Fibroblast of skin of left biceps (primary cell): ENCODE measurements at places on chromosomes 2 and 18.

DNA sequence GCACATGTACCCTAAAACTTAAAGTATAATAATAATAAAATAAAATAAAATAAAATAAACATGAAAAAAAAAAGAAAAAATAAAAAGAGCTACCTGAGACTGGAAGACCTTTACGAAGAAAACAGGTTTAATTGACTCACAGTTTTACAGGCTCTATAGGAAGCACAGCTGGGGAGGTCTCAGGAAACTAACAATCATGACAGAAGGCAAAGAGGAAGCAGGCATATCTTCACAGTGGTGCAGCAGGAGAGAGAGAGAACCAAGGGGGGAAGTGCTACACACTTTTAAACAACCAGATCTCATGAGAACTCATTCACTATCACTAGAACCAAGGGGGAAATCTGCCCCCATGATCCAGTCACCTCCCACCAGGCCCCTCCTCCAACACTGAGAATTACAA, 379.3 kb upstream of the VWC2L start:
- no peak for DNase-seq

DNA sequence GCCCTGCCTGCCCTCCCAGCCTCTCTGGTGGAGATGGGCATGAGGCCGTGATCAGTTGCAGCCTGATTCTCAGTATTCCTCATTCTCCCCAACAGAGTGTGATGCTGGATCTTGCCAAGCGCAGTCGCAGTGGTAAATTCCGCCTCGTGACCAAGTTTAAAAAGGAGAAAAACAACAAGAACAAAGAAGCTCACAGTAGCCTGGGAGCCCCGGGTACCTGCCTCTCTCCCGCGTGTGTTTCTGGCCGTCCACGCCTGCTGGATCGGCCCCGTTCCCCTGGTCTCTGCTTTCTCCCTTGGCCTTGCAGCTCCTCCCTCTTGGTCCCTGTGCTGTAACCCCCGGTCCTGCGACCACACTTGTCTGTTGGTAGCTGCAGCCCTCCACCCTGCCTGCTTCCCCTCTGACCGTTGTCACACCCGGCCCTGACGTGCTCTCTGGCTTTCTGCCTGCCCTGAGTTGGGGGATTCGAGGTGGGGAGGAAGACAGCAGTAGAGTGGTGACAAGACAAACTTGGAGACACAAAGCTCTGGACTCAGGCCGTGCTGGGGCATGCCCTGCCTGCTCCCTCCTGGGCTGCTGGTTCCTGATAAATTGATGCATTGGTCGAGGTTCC, 99.5 kb downstream of the USP40 start:
- no peak for DNase-seq

DNA sequence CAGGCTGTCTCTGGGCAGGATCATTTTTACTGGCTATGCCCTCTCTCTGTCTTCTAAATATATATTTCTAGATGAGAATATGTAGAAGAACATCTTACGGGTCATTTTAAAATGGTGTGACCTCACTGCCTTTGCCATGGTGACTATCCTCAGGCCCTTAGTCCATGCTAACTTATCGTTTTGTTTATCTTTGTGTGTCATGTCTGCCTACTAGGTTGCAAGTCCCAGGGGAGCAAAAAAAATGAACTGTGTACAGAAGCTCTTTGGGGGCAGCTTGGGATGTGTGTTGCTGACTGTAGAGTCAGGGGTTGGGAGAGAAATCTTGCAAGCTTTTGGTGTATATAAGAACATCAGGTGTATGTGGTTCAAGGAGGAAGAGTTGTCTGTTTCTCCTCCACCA, 11.0 kb downstream of the CPSF3 start:
- DNase-seq: no peak

DNA sequence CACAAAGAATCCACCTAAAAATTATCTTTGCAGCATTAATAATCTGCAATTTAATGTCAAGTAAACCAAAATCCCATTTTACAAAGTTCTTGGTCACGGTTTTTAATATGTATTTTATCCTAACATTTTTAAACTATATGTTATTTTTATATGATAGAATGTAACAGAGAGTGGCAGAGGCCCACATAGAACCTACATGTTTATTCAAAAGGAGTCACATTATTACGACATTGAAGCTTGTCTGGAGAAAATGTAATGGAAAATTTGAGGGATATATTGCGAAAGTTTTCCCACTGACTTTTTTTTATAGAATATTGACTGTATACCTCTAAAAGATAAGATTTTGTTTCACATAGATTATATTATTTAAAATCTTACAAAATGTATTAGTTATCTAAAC, 89.7 kb upstream of the COL3A1 start:
- no peak for DNase-seq
